T-helper 1 cell (primary cell): ENCODE measurements at places on chromosomes 4 and X.
A peak's percentile ranks its signal among the peaks of the same experiment; 100 is the strongest.

- DNase-seq, result no peak
Measured at GRCh38 chr4:725391-726234, 20.0 kb downstream of the PCGF3 start.

GRCh38 chr4:120923207-120923522 is 639 bp upstream of the PRDM5 start:
- DNase-seq, result peak; percentile 22

DNA sequence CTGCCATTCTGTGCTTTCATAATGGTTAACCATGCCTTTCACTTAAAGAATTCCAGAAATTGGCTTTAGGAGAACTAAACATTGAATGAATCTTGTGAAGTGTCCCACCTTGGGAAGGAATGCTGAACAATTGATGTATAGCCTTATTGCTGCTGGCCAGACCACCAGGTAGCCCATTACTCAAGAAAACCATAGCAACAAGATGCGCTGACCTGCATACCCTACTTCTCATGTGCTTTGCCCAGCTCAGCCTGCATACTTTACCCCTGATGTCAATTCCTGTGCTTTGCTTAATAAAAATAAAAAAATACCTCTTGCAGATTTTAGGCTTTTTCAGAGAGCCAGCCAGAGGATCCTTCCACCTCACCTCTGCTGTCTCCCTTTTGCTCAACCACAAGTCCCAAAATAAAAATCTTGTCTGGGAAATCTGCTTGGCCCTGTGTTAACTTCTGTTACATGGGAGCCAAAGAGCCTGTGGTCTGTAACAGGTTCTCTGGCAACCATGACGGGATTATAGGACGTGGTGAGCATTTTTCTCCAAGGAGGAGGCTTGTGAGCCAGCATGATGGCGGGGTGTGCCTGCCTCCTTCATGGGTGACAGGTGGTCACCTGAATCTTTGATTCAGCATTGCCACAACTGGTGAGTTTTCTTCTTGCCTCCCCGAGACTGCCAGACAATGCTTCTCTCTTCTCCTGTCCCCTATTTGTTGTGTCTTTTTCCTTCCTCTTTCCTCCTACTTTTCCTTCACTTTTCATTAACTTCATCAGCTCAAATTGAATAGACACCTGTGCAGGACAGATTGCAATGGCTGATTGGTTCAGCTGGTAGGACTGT is 106.8 kb downstream of the ARSJ start:
- no peak for DNase-seq

- no peak for DNase-seq
Measured at GRCh38 chr4:181659876-181660275, 583.3 kb upstream of the TENM3 start.

GRCh38 chr4:26476545-26476944 is 13.7 kb downstream of the CCKAR start:
- no peak for DNase-seq

DNA sequence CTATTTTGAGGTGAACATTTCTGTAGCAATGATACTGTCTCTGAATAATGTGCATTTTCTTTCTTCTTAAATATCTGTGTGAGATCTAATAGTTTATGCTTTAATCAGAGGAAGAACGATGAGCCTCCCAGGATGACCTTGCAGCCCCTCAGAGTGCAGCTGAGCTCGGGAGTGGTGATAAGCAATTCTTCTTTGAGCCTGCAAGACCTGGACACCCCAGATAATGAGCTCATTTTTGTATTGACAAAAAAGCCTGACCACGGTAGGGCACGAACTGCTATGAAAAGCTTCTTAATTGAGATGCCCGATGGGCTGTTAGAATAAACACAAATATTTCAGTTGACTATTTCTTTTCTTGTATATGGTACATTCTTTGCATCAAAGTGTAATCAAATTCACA is 105.0 kb upstream of the ANXA3 start:
- no peak for DNase-seq

DNA sequence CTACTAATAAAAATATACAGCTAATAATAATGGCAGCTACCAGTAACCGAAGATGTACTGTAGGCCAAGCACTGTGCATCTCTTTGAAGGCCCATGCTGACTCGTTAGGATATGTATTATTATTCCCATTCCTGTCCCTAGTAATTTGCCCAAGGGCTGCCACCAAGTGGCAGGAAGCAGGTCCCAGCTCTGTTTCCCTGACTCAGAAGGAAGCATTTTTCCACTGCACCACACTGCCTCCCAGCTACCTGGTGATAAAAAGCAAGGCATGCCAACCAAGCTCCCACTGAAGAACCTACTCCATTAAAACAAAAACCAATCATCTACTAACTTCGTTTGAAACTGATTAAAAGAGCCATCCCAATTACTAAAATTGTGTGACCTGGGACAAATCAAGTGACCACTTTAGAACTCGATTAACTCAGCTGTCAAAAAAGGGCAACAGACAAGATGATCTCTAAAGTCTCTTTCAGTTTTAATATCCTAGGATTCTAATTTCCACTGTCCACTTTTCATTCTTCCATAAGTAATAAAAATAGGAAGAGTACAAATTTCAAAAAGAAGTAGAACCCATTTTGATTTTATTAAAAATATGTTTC is 24.3 kb upstream of the PGM2 start:
- peak; percentile 7 for DNase-seq

DNA sequence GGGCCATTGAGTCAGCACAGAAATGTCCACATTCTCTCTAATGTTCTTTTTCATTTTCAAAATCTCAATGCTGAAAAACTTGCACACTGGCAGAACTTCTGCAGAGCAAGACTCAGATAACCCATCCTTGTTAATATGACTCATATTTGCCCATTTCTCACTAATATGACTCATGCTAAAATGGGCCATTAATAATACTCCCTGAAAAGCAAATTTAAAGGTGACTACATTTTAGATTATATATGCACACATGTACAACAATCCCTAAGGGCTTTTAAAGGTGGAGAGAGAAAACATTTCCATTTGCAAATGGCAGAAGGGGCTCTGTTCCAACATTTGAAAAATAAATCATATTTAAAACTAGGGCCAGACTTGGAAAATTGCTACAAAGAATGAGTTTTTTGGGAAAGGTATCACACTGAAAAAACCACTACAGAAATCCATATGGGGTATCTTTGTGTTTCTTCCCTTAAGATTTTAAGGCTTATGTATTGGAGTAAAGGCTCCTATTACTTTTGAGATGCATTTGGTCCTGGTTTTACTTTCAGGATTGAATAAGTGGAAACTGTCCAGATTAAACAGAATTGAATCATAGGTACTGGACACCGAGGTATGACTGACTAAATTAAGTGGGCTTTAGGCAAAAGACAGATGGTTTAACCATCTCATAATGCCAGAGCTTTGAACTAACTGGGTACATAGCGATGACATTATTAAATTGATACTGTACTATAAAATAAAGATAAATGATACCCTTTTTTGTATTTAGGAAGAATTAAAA is 30.0 kb downstream of the TLR2 start:
- no peak for DNase-seq

DNA sequence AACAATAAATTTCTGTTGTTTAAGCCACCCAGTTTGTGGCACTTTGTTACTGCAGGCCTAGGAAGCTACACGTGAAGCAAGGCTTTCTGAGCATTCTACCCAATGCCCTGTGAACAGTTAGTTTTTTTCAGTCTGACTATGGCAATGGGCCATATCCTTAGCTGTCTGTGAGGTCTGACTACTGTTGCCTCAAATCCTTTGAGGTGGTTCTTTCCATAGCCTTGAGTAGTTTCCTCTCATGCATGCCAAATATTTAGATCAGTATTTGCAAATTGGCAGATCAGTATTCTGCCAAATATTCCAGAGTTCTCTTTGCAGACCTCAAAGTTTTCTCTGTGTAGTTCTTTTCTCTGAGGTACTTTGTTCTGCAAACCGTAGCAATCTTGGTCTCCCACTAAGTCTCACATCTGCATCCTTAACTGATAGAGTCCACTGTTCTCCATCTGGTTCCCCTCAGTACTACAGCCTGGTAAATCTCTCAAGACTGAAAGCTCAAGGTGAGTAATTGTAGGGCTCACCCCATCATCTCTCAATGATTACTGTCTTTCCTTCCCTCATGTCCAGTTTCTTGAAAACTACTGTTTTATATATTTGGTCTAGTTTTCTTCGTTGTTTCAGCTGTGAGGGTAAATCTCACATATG is 984.9 kb upstream of the INTU start:
- DNase-seq, result no peak

DNA sequence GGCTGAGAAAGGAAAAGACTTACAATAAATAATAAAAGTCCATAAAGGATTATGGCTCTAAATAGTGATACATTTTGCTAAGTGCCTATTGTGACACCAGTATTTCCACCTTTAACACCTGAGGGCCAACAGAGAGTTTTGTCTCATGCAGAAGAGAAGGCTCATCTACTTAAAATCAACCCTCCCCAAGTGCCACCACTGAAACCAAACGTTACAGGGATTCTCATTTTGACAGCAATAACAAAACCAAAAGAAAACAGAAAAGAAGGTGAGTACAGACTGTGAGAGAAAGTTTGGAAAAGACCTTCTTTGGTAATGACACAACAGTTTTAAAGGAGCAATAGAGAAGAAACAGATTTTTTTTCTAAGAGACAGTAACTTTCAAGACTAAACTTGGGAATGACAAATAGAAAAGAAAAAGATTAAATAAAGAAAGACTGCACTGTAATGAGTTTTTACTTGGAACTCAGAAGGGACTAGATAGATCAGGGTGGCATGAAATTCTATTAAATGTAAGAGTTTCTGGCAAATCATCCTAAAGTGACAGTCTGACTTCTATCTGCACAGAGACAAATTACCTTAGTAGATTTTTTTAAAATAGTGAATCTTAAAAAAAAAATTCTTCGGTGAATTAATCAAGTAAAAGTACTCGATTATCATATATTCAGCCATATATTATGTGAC is 109.7 kb downstream of the ZNF827 start:
- DNase-seq, result peak; percentile 74

- no peak for DNase-seq
Measured at GRCh38 chr4:46081248-46081647, 42.6 kb downstream of the GABRG1 start.

GRCh38 chr4:124184792-124185191 is 527.7 kb downstream of the ANKRD50 start:
- DNase-seq, result no peak

DNA sequence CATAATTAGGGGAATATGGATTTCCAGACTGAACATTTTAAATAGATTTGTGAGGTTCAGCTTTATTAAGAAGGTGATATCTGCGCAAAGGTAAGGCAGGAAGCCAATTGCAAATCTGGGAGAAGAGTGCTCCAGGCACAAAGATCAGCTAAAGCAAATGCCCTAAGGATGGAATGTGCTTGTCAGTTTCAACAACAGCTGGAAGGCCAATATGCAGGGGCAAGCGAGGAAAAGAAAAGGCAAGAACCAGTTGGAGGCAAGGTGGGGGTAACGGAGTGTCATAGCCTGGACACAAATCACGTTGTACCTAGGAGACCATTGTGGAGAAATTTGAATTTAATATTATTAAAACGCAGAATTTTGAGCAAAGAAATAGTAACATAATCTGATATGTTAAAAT is 1710.3 kb upstream of the PCDH7 start:
- no peak for DNase-seq

- DNase-seq, result no peak
Measured at GRCh38 chr4:156505341-156505955, 466.2 kb downstream of the PDGFC start.

- no peak for DNase-seq
Measured at GRCh38 chr4:142523111-142523510, 323.0 kb downstream of the INPP4B start.

GRCh38 chr4:26936284-26937065 is 75.8 kb downstream of the STIM2 start:
- no peak for DNase-seq

GRCh38 chr4:155009288-155009687 is 199.1 kb upstream of the NPY2R start:
- no peak for DNase-seq

- no peak for DNase-seq
Measured at GRCh38 chr4:17275836-17276235, 236.1 kb downstream of the QDPR start.

GRCh38 chr4:7800410-7800809 is 139.3 kb downstream of the AFAP1 start:
- DNase-seq, result no peak

DNA sequence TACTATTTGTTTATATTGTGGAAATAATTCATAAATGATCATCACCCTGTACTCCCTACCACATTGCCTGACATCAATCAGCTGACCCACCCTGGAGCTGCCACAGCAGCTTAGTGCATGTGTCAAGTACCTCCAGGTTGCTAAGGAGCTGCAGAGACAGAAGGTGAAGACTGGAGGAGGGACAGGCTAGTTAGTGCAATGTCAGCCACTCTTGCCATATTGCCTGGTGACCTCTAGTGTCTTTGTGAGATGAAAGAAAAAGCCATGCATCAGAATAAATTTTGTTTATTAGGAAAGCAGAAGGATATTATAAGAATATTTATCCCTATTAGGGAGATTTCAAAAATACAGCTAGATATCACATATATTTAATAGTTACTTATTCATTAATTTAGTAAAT is 243.9 kb upstream of the FAT4 start:
- DNase-seq, result no peak

- DNase-seq, result no peak
Measured at GRCh38 chrX:13102636-13103035, 58.2 kb upstream of the FAM9C start.

- DNase-seq, result no peak
Measured at GRCh38 chr4:1260418-1261106, 11.6 kb upstream of the CTBP1 start.

DNA sequence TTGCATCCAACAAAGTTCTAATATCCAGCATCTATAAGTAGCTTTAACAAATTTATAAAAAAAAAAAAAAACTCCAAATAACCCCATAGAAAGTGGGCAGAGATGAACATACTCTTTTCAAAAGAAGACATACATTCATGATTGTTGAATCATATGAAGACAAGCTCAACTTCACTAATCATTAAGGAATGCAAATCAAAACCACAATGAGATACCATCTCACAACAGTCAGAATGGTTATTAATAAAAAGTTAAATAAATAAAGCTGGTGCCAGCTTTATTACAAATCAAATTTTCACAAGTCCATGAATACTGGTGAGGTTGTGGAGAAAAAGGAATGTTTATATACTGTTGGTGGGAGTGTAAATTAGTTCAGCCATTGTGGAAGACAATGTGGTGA is 592.0 kb downstream of the IQCM start:
- DNase-seq, result no peak

GRCh38 chr4:73453701-73454005 is 17.6 kb downstream of the AFP start:
- DNase-seq, result no peak
